Activated naive CD4-positive, alpha-beta T cell (primary cell): ENCODE measurements at places on chromosomes 6 and 20.

- DNase-seq, result no peak
Measured at GRCh38 chr6:167679122-167679736, 147.5 kb upstream of the AFDN start.

GRCh38 chr20:63416631-63417030 lies 55.5 kb upstream of the CHRNA4 start:
- no peak for DNase-seq

GRCh38 chr6:165511807-165512206 lies 151.2 kb downstream of the PDE10A start:
- DNase-seq, result no peak

DNA sequence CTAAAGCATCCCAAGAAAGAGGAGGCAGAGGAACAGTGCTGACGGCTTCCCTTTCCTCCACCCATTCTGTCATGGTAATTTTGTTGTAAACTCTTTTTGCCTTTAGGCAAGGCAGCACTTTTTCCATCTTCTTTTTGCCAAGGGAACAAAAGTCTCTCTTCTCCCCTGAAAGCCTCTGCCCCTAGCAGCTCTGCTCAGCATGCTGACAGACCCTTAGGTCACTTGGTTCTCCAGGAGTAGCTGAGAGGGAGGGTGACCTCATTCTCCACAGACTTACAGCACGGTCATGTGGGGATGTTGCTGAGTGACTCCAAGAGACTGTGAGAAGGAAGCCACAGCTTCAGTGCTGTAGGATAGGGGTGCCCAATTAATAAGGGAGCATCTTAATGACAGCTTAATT lies 81.1 kb upstream of the RALGAPA2 start:
- no peak for DNase-seq

DNA sequence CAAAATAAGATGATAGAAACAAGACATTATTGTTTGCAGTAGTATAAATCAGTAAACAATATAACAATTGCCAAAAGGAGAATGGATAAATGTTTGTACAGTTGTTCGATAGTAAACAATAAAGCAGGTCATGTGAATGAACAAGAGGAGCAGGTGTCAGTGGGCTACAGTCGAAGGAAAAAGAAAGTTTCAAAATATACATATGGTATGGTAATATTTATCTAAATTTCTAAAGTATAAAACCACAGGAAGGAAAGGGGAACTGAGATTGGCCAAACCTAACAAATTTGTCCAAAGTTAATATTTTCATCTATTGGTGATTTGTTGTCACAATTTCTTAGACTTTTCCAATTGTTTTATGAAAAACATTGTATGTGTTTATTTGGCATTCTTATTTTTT lies 110.9 kb downstream of the SH3BGRL2 start:
- no peak for DNase-seq

DNA sequence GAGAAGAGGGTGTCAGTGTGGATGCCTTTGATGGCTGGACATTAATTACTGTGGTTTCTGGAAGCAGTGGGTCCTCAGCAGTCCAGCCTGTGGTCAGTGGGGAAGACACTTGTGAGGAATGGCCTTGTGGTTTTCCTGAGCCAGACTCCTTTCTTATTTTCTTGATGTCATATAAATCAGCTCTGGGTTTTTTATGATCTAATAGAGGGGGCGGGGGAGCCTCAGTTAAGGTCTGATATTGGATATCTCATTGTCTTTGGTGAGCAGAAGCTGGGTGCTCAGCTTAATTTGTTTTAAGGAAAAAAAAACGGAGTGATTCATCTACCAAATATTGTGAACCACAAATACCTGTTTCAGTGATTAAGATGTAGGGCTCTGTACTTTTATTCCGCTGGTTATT lies 62.1 kb downstream of the OTOR start:
- no peak for DNase-seq

GRCh38 chr6:4074478-4075235 lies 4.3 kb downstream of the FAM217A start:
- no peak for DNase-seq
